Brain microvascular endothelial cell (primary cell): ENCODE measurements at places on chromosomes 12 and 14.

- DNase-seq: no peak
Measured at GRCh38 chr12:46627686-46628085, 198.1 kb downstream of the SLC38A4 start.

DNA sequence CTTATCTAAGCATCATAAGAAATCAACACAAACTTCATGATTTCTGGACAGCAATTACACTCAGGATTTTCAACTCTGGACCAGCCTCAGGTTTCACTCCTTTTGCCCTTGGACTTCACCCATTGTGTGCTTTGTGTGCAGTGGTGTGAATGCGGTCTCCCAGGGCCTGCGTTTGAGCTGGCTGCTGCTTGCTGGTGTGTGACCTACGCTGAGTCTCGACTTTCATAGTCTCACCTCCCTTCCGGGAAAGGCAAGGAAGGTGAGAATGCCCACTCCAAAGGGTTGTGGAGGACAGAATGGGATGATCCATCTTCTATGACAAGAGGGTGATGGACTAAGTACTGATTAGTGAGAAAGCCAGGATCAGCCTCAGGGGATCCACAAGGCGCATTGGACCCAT is 228.8 kb downstream of the C12orf75 start:
- no peak for DNase-seq

- no peak for DNase-seq
Measured at GRCh38 chr12:53733807-53734200, 6.6 kb upstream of the CALCOCO1 start.

GRCh38 chr14:58626431-58626831 is 11.3 kb upstream of the DACT1 start:
- no peak for DNase-seq

GRCh38 chr12:124673801-124674617 is 106.6 kb upstream of the NCOR2 start:
- DNase-seq: no peak

- peak; percentile 52 for DNase-seq
Measured at GRCh38 chr12:9039397-9039977, 50.1 kb downstream of the KLRG1 start.

- DNase-seq: peak; percentile 5
Measured at GRCh38 chr12:86530996-86531655, 274.9 kb upstream of the MGAT4C start.

DNA sequence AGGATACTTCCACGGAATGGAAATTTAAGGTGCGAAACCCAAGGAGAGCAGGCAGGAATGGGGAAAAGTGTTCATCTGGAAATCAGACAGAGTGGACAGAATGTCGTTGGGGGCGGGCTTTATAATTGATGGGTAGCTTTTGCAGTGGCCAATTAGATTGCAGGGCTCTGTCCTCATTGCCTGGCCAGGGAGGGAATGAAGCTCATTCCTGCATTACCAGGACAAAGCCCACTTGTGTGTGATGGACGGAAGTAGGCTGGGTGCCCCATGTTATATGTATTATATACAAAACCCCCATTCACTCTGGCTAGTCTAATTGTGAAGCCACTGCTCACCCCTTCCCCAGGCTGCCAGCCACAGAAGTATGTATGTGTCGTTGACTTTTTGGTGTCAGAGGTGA is 23.6 kb downstream of the ZNF664 start:
- DNase-seq: no peak

DNA sequence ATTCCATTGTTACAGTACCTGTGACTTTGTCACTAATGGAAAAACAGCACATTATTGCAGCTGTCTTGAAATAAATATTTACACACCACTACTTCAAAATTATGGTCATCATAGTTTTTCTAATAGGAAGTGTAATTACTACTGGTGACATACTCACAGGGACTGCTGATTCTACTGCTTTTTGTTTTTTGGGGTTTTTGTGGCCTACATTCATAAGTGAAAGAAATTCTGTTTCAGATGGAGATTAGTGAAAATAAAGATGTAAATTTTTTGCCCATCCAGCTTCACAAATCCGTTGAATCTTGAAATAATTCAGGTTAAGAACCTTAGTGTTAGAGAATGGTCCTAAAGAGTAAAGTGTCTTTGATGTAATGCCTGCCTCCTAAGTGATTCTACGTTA is 17.5 kb downstream of the KNTC1 start:
- no peak for DNase-seq

DNA sequence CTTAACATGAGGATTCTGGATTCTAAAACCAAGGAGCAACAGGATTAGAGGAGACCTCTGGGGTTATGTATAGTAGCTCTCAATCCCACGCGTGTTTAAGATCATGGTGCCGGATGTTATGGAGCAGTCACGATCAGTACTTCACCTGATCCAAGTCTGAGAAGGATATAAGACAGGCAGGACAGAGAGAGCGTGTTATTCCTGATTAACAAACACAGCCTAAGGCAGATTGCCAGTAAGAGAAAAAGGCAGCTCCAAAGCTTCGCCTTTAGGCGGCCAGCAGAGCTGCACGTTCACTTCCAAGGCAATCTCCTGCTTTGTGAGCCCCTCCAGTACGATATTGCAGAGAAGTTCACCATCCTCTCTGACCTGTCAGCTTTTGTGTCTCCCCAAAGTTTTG is 5.5 kb downstream of the SETD3 start:
- DNase-seq: no peak

GRCh38 chr12:52645982-52646381 is 6.0 kb downstream of the KRT2 start:
- DNase-seq: no peak

DNA sequence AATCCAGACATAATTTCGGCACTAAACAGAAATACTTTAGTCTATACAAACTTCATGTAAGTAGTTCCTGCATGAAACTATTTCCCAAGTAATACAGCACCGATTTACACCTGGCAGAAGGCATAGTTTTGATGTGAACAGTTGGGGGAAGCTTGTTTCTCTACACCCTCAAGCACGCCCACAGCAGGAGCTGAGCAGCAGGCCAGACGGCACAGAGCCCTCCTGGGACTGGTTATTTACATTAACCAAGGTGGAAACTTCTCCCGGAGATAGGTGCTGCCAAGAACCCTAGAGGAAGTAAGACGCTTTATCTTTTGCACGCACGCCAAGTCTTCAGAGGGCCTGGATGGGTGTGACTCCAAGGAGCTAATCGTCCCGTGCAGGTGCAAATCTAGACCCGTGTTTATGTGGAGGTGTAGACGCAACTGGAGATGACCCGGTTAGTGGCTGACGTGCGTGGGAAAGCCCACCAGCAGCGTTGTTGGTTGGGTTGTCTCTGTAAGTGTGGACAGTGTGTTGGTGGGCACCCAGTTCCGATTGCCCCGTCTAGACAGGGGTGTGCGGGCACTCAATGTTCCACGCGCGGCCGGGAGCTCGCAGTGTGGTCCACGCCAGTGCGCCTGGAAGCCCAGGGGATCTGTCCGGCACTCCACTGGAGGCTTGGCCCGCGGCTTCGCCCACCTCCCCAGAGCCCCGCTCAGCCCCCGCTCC is 767 bp upstream of the TCP11L2 start:
- peak; percentile 36 for DNase-seq

GRCh38 chr12:19819231-19819630 is 379.9 kb downstream of the AEBP2 start:
- no peak for DNase-seq

- no peak for DNase-seq
Measured at GRCh38 chr14:55332654-55333570, 61.7 kb downstream of the FBXO34 start.

- no peak for DNase-seq
Measured at GRCh38 chr14:64705381-64706118, 1.3 kb downstream of the PLEKHG3 start.

- no peak for DNase-seq
Measured at GRCh38 chr12:13148485-13148847, 45.0 kb upstream of the GSG1 start.

GRCh38 chr12:113591480-113591974 is 119.9 kb upstream of the LHX5 start:
- DNase-seq: no peak

- DNase-seq: peak; percentile 52
Measured at GRCh38 chr14:52266782-52267181, 716 bp upstream of the PTGDR start.
